Effector memory CD4-positive, alpha-beta T cell (primary cell): ENCODE measurements at places on chromosomes 2 and 18.

DNA sequence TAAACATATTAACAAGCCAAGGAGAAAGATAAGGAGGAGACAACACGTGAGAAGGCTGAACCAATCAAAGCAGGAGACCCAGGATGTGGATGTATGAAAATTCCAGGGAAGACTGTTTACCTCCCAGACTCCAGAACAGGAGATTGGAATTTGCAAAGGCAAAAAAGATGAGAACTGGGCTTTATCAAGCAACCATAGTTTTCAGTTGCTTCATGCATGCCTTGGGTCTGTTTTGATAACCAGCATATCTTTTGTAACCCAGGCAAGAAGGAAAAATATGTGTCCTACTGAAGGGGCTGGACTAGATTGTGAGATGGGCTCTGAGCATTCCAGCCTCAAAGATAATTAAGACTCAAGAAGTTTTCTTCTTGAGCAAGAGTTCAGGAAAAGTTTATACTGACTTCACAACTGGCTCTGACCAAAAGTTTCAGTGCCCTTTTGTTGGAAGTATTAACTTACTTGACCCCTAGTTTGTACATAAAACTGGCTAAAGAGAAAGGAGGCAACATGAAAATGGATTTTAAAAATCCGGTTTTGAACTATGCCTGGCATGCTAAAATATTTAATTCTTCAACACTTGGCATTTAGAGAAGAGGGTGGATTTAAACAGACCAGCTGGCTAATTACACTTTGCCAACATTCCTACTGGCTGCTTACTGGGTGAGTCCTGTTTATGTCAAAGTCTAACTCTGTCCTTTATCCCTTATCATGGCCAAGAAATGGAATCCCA lies 79.3 kb upstream of the CD28 start:
- no peak for DNase-seq

- DNase-seq = no peak
These were observed 375.6 kb upstream of the VWC2L start for GRCh38 chr2:214035091-214035852.

GRCh38 chr2:6556755-6557154 lies 309.0 kb downstream of the CMPK2 start:
- DNase-seq = no peak

- no peak for DNase-seq
These were observed 8.3 kb downstream of the GALNT5 start for GRCh38 chr2:157265825-157266224.

DNA sequence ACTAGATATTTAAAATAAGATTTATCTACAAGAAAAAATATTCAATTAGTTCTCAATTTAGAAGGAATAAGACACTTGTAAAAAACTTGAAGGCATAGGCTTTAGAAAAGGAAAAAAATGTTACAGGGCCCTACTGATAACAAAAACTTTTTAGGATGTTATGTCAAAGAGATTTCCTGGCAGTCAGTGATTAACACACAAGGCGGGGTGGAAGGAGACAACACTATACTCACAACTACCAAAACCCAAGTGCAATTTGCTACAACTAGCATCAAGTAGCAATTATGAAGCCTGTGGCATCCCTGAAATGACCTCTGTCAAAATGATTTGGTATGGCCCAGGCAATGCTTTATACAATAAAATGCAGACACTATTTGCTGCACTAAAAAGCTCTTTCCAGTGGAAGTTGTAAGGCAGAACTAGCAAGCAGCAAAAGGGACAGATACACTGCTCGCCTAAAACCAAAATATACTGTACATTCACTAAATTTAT lies 15.3 kb downstream of the STRN start:
- no peak for DNase-seq

DNA sequence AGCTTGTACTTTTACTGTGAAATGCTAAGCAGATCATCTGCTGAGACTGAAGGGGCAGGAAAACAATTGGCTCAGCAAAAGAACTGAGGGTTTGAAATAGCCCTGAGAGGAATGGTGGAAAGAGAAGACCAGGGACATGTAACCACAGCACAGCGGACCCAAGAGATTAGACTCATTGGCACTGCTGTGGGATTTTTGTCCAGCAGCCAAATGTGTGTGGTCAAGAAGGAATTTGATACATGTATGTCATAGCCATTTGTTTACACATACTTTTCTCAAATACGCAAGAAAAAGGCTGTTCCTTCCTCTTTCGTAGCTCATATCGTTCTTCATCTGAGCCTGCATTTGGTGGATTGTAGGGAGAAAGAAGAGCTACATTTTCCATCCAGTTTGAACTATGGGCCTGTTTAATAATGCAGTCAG lies 73.8 kb downstream of the TRABD2A start:
- no peak for DNase-seq

GRCh38 chr2:71782323-71782722 lies 329.0 kb downstream of the DYSF start:
- no peak for DNase-seq

- no peak for DNase-seq
These were observed 343.8 kb downstream of the EPHA4 start for GRCh38 chr2:221228214-221228769.

- no peak for DNase-seq
These were observed at the start of gene PAX8 for GRCh38 chr2:113278742-113279139. TSS of gene PAX8 (minus strand) at chr2:113278921. CDS start at chr2:113278394, 527 bp downstream.

DNA sequence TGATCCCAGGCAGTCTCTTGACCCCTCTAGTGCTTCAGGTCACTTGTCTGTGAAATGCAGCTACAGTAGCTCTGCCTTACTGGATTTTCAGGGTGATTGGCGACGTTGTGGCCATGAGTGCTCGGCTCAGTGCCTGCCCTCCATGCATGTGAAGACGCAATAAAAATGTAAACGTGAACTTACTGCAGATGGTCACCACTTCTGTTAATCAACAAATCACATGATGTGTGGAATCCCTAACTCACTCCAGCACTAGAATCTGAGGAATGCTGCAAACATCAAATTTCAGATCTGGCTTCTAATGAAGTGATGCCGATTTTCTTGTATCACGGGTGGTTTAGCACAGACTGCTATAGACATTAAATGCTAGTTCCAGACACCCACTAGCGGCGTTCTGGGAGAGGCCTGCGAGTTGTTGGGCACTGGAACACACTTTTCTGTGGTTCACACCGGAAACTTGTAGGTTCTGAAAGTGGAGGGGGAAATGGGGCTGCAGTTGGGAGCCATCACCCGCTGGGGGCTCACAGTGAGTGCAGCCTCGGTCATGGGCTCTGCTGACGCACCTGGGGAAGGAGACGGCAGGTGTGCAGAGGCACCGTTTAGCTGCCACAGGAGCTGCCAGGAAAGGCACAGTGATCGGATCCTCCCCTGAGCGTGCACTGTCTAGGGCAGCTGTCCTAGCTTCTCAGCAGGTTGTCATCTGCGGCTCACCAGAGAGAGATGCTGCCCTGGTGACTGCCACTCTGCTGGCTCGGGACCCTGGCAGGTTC lies 6.5 kb downstream of the CNDP1 start:
- DNase-seq = no peak

DNA sequence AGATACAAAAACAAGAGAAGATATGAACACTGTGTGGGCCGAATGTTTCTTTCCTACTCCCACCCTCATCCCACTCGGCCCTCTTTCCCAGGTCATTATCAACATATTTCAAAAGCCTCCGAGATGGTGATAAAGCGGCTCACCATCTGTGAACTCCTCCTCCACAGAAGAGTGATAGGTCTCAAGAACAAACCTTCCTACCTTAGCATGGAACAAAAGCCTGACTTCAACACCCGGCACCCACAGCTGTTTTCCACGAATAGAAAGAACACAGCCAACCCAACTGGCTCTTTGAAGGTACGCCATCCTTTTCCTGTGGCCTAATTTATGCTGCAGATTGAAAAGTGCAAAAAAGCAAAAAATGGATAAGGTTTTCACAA lies 28.8 kb downstream of the BCL2 start:
- peak; percentile 16 for DNase-seq

- peak; percentile 64 for DNase-seq
These were observed at the start of gene DGKD for GRCh38 chr2:233353769-233354499. TSS of gene DGKD (plus strand) at chr2:233354494. CDS start at chr2:233354519, 25 bp downstream.

- no peak for DNase-seq
These were observed 460.7 kb downstream of the MTX2 start for GRCh38 chr2:176729706-176730569.

GRCh38 chr2:234793212-234793785 lies 158.5 kb upstream of the SH3BP4 start:
- no peak for DNase-seq

DNA sequence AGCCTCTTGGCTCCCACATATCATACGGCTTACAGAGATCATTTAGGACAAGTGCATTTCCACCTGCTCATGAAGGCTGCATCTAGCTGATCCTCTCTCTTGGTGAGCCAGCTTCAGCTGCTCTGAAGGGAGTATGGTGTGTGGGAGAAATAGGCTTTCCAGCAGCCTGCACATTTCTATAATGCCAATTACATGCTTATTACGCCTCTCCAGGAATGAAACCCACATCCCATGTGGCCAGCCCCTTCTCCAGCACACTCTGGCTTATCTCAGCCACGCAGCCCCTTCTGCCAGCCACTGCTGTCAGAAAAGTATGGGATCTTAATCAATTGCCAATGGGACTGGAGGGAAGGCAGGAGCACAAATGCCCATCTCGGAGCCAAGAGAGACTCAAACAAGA lies 117.5 kb downstream of the GALNT14 start:
- DNase-seq = no peak

DNA sequence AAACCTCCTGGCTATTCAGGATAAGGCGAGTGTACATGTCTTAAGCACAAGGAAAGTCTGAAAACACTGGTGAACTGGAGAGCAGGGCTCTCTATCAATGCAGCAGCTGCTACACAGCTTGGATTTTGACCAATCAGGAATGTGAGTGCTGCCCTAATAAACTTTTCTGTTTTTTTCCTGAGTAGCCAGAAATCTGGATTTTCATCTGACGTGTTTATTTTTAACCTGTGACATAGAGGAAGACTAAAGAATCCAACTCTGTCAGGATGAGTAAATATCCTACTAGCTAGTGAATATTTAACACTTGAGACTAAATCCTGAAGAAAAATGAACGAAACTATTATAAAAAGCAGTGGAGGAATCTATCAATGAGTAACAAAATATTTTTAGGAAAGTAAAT lies 1638.9 kb downstream of the LRP1B start:
- no peak for DNase-seq

GRCh38 chr18:72630991-72631390 lies 86.8 kb upstream of the CBLN2 start:
- no peak for DNase-seq

DNA sequence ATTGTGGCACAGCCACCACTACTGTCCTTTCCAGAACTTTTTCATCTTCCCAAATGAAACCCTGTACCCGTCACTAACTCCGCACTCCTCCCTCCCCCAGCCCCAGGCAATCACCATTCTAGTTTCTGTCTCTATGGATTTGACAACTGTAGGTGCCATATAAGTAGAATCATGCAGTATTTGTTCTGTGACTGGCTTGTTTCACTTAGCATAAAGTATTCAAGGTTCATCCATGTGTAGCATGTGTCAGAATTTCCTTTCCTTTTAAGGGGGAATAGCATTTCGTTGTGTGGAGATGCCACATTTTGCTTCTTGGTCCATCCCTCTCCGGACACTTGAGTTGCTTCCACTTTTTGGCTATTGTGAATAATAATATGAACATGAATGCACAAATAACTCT lies 842 bp upstream of the CKAP2L start:
- DNase-seq = no peak
